ENCODE measurements at places on chromosomes 4 and X. TPM values are rescaled to one million over a fixed set of nuclear protein-coding genes. Genes with fewer than 3 reads are reported as not detected.

DNA sequence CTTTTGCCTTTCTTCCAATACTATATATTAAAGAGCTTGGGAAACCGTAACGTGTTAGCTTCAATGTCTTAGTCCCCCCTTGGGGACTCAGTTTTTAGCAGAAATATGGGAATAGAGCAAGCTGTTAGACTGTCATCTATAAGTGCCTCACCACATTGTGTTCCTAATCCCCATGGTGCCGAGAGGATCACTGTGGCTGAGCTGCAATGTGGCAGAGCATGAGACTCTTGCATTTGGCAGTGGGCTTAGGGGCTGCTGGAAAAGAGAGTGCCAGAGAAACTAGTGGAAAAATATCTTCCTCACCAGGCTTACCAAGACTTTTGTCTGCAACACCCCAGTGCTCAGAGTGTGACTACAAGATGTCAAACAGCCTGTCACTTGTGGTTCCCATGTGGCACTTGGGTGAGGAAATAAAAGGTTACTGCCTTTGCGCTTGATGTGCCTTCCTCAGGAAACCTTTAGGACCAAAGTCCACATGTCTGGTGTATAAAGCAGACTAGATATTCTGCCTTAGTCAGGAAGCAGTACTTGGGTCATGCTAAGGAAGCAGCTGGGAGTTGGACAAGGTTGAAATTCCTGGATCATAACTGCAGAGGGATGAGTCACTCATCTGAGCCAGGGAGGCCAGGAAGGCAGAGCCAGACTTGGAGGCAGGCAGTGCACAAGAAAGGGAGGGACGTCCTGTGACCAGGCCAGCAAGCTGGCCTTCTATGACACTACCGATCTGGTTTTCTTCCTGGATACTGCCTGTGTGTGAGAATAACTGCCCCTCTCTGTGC lies 9.7 kb upstream of the MAGEA4 start:
- peak; percentile 29 for DNase-seq

GRCh38 chr4:4412641-4413372 lies 25.9 kb downstream of the NSG1 start:
- DNase-seq: no peak

DNA sequence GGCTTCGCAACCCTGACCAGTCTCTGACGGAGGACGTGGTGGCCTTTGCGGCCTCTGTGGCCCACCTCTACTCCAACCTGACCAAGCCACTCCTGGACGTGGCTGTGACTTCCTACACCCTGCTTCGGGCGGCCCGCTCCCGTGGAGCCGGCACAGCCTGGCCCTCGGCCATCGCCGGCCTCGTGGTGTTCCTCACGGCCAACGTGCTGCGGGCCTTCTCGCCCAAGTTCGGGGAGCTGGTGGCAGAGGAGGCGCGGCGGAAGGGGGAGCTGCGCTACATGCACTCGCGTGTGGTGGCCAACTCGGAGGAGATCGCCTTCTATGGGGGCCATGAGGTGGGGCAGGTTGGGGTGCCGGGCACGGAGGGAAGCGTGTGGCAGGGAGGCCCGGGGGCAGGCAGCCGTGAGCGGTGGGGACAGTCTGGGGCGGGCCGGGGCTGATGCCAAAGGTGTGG lies 1.2 kb downstream of the ABCD1 start:
- no peak for DNase-seq

DNA sequence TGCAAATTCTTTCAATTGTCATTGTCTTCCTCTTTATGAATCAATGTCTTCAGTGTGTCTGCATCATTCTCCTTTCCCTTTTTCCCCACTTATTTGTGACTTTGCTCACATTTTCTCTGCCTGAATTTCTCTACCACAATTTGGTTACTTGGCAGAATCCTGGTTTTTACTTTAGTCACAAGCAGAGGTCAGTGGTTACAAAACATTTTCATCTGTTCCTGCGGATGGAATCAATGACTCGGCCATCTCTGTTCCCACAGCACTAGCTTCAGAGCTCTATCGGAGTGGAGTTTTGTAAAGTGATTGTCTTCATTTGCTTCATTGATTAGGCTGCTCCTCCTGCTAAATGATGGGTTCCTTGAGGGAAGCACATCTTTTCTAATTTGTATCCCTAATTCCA lies 501.3 kb upstream of the AADAT start:
- DNase-seq: no peak

DNA sequence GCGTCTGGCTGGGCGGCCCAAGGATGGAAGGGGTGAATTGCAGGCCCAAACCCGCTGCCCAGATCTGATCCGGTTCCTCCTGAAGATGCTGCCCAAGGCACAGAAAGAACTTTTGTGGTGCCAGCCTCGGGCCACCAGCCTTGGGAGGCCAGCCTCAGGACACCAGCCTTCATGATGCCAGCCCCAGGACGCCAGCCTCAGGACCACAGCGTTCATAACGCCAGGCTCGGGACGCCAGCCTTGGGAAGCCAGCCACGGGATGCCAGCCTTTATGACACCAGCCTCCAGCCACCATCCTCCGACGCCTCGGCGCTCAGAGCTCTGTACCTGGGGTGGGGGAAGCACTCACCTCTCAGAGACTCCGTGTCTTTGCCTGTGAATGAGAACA lies 107.8 kb downstream of the ADRA2C start:
- DNase-seq: no peak

DNA sequence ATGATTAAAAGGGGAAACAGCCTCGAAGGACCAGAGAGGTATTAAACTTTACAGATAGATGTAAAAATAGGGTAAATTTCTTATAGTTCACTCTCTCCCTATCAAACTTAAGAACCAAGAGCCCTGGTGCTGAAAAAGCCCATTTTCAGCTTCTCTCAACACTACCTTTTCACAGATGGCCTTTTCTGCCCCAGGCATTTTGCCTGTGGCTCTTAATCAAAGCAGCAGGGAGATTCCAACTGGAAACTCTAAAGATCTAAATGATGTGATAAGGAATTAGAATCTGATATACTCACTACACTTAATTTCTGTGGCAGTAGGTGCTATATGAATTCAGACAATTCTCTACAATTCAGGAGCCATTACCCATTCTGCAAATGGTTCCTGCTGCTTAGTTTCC lies 60.0 kb downstream of the AMMECR1 start:
- DNase-seq: no peak

DNA sequence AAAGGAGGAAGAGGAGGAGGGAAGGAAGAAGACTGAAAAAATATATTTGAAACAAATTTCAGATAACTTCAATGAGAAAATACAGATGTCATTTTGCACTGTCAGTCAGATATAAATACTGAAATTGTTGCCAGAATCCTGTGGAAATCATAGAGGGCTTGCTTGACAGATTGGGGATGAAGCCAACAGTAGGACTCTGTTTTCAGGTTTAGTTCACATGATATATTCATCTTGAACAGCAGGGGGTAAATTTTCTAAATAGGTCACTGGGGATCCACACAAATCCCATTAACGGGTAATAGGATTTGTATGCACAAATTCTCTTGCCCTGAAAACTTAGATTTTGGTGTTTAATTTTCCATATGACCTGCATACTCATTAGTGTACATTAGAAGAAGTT lies 103.3 kb upstream of the PCDH18 start:
- DNase-seq: no peak

- DNase-seq: no peak
Measured at GRCh38 chr4:16617435-16617834, 281.0 kb downstream of the LDB2 start.

DNA sequence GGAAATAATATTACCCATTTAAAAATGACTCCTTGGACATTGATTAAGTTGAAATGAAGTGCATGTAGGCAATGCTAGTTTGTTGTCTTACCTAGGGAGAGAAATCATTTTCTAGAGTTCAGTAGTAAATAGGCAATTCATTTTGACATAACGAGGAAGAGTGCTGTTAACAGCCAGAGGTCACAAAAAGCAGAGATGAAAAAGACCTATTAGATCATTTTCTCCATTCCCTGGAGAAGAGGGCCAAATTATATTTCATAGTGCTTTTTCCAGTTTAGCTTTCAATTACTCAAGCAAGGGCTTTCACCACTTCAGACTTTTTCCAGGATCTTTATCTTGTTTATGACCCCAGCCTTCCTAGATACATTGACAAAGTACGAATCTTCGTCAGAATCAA lies 374.3 kb upstream of the GALNT7 start:
- no peak for DNase-seq

DNA sequence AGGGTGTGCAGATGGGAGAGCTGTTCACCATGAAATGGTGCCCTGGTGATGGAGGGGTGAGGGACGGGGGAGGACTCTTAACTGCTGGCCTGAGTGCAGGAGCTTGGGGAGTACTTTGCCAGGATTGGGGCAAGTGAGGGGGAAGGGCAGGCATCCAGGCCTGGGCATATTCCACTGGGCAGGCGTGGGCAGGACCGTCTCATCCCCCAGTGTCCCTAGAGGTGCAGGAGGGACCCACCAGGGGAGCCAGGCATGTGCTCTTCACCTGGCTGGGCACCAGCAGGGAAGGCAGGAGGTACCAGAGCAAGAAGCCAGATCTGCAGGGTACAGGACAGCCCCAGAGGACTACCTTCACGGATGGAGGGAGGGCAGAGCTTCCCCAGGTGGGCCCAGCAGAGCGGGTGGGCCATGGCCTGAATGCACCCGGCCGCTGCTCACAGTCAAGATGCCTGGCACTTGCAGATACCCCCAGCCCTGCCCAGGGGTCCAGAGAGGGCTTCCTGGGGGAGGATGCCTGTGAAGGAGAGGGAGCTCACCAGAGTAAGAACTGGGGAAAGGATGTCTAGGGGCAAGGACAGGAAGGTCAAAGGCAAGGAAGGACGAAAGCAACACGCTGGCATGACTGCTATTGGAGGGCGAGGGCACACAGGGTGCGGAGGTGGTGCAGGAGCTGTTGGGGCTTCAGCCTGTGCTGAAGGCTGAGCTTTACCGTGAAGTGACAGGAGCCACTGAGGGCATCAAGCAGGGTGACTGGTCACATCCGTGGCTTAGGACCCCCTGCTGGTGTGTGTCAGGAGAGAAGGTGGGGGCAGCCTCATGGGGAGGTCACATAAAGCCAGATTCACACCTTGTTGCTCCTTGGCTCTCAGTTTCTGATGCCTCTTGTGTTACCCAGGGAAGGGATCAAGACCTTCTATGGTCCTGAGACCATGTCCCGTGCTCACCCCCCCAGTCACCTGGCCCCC lies 68.2 kb upstream of the NKX1-1 start:
- DNase-seq: no peak

DNA sequence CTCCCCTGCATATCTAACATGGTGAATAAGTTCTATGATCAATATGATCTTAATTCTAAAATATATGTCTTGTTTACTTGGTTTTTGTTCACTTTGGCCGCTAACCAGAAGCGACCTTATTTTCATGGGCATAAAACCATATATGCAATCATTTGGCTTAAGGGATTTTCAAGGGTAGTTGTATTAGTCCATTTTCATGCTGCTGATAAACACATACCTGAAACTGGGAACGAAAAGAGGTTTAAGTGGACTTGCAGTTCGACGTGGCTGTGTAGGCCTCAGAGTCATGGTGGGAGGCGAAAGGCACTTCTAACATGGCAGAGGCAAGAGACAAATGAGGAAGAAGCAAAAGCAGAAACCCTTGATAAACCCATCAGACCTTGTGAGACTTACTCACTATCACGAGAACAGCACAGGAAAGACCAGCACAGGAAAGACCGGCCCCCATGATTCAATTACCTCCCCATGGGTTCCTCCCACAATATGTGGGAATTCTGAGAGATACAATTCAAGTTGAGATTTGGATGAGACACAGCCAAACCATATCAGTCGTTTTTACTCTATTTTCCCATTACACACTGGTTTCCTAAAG lies 114.3 kb upstream of the CPEB2 start:
- no peak for DNase-seq

- DNase-seq: no peak
Measured at GRCh38 chr4:23290656-23291055, 597.9 kb downstream of the GBA3 start.

MAP3K15 gene
- total RNA-seq: 1.3 TPM

TMPRSS11D gene
- total RNA-seq: not detected

IQCM gene
- total RNA-seq: 0.20 TPM

Measured in HCT116 (cell line).